ENCODE measurements at places on chromosomes 2 and 18.
A peak's percentile ranks its signal among the peaks of the same experiment; 100 is the strongest.

DNA sequence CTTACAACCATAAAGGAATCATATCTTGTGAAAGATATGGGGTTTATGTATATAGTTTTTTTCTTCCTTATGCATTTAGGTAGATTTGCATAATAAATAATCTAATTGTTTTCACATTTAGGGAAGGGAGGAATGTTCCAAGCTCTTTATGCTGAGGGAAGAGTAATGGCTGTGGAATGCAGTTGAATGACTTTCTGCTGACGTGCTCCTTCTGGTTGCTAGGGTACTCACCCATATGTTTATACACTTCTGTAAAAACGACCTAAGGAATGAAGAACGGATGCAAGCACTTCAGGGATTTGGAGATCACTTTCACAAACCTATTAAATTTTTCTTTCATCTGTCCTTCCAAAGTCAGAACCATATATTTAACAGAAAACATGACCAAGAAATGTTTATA lies 29.2 kb upstream of the PPP4R1 start:
- DNase-seq = no peak

GRCh38 chr2:73494031-73494430 lies 108.4 kb downstream of the ALMS1 start:
- DNase-seq = no peak

- peak; percentile 49 for DNase-seq
Measured at GRCh38 chr2:232633413-232634205, at the start of gene EFHD1. Gene EFHD1, plus strand, starts transcription at chr2:232633604. Its CDS starts 101 bp downstream, at chr2:232633705.

DNA sequence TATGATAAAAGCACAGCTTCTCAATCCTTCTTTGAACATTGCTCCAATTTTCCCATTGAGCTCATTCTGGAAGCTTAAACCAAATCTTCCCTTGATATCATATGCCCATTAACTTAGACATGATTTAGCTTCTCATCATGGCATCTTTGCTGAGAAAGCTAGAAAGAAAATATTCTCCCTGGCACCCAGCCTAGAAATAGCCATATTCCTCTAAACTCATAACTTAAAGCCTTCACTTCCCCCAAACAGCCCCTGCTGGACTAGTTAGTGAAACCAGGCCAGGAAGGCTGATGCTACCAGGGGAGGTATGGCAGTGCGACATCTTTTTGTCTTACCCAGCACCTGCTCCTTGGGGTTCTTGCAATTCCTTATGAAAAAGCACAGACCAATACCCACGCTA lies 4.3 kb downstream of the AAK1 start:
- no peak for DNase-seq

GRCh38 chr18:51196811-51197660 lies 445 bp downstream of the MEX3C start:
- DNase-seq = peak; percentile 58

GRCh38 chr2:50901510-50901909 lies 130.4 kb downstream of the NRXN1 start:
- no peak for DNase-seq

DNA sequence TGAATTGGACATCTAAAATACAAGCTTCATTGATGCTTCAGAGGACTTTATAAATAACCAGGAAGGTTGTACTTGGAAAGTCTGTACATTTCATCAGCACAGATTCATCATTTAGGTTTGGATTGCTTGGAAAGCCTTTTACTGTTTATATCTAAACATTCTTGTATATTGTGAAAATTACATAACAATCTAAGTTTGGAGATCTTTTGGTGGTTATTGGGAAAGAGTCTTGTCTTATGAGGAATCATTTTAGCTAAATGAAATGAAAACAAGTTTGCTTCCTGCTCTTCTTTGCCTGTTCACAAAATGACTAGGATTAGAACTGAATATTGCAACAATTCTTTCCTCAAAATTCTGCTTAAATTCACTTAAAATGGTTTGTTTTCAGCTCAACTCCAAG lies 79.3 kb downstream of the ABI2 start:
- no peak for DNase-seq

GRCh38 chr2:27829791-27830190 lies 58.3 kb downstream of the MRPL33 start:
- no peak for DNase-seq

- no peak for DNase-seq
Measured at GRCh38 chr2:151405376-151405775, 4.3 kb upstream of the RIF1 start.

- DNase-seq = no peak
Measured at GRCh38 chr2:176544991-176545956, 276.0 kb downstream of the MTX2 start.

DNA sequence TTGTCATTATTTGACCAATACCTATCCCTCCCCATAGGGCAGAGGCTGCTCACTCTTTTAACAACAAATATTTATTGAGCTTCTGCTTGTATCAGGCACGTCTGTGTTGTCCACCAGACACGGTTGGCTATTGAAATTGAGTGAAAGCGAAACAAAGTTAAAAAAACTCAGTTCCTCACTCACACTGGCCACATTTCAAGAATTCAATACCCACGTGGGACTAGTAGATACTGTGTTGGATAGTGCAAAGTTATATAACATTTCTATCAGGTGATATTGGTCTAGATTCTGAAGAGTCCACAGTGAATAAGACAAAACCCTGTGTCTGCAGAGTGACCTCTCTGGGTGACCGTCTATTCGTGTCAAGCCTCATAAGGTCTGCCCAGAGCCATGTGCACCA lies 43.9 kb upstream of the GALR1 start:
- no peak for DNase-seq

DNA sequence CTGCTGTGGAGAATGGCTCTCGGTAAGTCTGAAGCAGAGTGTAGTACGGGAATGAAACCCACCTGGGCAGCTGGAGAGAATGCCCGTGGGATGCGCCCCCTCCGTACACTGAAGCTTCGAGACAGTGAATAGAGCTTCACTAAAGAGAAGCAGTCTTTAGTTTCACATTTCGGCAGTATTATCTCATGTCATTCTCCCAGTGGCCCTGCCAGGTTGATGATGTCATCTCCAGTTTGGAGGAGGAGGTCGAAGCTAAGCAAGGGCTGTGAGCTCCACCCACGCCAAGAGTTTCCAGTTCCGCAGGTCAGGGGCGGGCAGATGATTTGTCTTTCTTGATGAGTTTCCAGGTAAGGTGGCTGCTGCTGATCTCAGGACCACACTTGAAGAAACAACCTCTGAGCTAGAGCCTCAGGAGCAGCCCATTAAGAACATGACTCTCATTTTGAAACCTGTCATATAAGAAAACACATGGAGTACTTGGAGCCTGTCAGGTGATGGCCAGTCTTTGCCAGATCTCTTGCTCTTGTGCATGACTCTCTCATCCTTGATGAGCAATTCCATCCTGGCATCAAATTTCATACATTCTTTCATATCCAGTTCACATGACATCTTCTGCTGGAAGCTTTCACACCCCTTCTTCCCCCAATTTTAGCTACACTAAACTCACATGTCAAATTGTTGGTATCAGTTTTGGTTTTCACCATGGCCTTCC lies 475.0 kb downstream of the RNF144A start:
- DNase-seq = no peak

GRCh38 chr2:121263996-121264715 lies 20.8 kb downstream of the TFCP2L1 start:
- DNase-seq = peak; percentile 26

GRCh38 chr2:67561457-67561965 lies 164.4 kb downstream of the ETAA1 start:
- no peak for DNase-seq

- DNase-seq = no peak
Measured at GRCh38 chr2:44121899-44122298, 46.8 kb upstream of the PPM1B start.

- DNase-seq = no peak
Measured at GRCh38 chr2:98664323-98664722, 55.9 kb downstream of the UNC50 start.

DNA sequence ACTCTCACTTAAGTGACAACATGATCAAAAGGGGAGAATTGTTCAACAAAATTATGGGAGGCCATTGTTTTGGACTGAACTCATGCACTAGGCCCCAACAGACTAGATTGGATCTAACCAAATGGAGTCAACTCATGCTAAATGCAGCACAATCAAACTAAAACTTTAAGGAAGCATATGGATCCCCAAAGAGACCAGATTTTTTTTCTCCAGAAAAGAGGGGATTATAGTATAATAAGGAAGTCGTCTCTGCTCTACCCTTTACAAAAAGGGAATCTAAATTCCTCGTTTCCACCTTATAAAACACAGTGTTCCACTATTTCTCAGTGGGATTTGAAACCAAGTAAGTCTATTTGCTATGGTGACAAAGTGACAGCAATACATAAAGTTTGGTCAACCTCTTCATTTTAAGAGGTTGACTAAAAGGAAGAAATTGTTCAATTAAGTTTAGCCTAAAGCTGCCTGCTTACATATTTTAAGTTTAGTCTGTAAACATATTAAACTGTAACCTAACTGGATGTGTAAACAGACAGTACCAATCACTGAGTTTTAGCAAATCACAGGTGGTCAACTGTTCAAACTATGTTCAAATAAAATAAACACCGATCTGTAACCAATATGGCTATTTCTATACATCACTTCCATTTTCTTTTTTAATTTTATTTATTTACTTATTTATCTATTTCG lies 40.9 kb upstream of the MAT2A start:
- no peak for DNase-seq

DNA sequence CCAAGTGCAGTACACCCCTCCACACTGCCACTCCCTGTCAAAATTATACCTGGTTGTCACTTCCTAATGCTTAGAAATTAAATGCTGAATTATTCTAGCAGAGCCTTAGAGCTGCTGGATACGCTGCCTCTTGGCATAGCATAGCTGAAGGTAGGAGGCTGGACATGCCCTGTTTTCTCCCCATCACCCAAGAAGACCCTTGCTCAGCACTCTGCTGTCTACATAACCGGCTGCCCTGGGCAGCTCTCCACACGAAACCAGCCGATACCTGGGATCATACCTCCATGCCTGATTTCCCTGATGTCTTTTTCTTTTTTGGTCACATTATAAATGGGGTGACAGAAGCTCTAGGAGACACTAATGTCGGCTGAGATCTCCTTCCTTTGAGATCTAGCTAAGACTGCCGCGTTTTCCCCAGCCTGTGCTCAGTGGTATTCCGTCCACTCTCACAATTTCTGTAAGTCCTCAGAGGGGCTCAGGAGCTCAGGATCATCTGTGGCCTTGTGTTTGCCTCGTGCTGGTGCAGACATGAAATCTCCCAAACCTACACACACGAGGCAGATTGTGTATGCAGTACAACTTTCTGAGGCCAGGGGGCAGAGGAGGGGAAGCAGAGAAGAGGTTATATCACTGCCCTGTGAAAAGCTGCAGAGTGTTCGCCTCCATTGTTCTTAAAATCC lies 13.5 kb upstream of the ZAP70 start:
- DNase-seq = peak; percentile 45

GRCh38 chr2:223542501-223542900 lies 59.7 kb downstream of the SCG2 start:
- DNase-seq = no peak

GRCh38 chr18:45505497-45506206 lies 109.6 kb upstream of the SLC14A2 start:
- DNase-seq = no peak

DNA sequence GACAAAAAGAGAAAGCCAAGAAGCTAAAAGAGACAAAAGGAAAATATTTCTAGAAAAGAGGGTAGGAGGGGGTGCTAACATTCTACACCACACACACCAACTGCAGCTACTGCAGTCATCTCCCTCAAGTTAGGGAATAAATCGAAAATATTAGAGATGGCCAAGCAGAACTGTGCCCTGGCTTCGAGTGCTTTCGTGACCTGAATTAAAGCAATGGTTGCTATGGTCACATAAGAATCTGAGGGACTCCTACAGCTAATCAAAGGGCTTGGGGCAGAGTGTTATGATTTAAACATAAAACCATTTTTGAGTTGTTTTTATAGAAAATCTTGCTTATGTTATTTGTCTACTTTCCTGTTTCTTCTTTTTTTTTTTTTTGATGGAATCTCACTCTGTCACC lies 159.6 kb upstream of the HNRNPA3 start:
- no peak for DNase-seq

DNA sequence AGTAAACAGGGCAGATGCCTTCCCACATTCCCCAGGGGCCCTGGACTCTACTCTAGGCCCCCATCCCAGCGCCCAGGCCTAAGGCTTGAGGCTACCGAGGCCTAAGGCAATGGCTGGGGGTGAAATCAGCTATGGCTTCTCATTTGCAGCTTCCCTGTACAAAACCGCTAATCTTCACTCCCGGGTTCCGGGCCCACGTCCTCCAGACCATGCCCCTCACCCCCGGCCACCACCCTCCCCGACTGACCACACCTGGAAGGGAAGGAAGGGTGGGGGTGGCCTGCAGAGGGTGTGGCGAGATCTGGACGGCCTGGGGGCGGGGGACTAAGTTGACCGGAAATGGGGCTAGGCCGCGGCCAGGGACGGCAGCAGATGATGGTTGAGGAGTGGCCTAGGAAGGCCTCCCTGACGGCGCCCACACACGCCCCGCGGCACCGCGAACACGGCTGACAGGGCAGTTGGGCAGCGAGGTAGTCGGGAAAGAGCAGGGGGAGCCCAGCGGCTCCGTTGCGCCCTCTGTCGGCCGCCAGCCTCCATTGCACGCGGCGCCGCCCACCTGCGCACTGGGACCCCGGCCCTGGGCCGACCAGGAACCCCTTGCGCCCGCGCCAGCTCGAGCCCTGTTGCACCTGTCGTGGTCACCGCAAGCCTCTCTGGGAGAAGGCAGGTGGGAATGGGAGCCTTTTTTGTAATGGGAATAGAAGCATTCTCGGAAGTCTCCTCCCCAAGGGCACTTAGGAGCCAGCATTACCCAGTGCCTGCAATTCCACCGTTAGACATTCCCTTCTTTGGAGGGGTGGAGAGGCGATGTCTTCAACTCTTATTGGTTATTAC lies 117.1 kb upstream of the STPG4 start:
- DNase-seq = peak; percentile 56

DNA sequence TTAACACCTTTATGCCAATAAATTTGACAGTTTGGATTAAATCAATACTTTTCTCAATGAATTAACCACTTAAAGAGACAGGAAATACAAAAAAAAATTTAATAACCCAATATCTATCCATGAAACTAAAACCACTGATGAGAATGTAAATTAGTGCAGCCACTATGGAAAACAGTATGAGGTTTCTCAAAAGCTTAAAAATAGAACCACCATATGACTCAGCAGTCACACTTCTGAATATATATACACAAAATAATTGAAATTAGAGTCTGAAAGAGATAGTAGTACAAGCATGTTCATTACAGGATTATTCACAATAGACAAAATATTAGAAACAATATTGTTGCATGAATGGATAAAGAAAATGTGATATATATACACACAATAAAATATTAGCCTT lies 382.1 kb upstream of the SETBP1 start:
- no peak for DNase-seq

- DNase-seq = no peak
Measured at GRCh38 chr2:23568211-23568610, 183.2 kb downstream of the KLHL29 start.

- no peak for DNase-seq
Measured at GRCh38 chr2:126932529-126932928, 33.8 kb downstream of the TEX51 start.
